Calu3 (cell line): ENCODE measurements at places on chromosomes 2 and 18.
A peak's percentile ranks its signal among the peaks of the same experiment; 100 is the strongest.

GRCh38 chr2:160282063-160282580 lies 82.0 kb upstream of the ITGB6 start:
- no peak for DNase-seq

DNA sequence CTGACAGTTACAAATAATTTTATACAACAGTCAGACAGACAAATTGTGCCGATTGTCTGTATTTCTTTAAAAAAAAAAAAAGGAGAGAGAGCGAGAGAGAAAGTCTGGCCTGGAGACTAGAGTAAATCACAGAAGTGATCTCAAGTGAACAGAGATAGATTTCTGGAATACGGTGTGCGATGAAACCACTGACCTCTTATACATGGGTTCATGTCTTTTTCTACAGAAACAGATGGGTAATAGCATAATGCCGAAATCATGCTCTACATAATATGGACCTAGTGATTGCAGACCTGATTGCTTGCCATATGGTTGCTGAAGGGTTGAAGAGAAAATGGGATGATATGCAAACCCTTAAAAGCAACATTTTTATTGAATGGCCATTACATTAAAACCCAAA lies 403.3 kb upstream of the FANCL start:
- DNase-seq: no peak

- DNase-seq: no peak
Observed at GRCh38 chr18:8844721-8845148, 139.4 kb downstream of the MTCL1 start.

DNA sequence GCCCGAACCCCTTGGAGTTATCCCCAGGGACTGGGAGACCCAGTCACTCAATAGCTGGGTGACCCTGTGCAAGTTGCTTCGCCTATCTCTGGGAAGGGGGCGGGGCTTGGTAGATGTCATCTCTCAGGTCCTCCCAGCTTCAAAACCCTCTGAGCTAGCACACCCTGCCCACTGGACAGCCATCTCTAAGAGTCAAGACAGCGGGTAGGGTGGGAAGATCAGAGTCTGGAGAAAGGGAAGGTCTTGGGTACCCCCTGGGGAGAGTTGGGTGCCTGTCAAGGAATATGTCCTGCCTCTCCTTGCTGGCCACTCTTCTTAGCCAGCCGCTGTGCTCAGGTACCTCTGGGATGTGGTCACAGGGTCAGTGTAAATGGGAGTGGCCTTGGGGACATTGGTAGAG lies 8.0 kb downstream of the GLI2 start:
- DNase-seq: no peak

DNA sequence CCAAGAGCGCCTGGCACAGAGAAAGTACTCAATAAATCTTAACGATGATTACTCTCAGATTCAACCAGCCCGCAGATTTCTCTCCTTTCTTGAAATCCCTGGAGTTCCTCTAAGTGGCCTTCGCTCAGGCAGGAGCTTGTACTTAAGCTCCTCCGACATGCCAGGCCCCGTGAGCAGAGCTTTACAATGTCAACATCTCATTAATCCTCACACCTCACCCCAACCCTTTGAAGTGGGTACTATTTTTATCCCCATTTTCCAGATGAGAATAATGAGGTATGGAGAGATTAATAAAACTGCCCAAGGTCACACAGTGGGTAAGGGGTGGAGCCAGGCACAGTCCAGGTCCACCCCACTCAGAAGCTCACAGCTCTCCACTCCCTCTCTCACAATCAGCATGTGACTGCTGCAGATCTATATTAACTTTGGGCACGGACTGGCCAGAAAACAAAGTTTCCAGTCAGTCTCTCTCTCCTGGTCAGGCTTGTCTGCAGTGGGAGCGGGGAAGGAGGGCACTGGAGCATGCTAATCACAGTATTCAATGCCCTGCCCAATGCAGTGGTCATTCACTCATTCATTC lies 18.0 kb downstream of the DNMT3A start:
- no peak for DNase-seq

GRCh38 chr2:190088917-190089316 lies 26.4 kb upstream of the MSTN start:
- peak; percentile 59 for DNase-seq

DNA sequence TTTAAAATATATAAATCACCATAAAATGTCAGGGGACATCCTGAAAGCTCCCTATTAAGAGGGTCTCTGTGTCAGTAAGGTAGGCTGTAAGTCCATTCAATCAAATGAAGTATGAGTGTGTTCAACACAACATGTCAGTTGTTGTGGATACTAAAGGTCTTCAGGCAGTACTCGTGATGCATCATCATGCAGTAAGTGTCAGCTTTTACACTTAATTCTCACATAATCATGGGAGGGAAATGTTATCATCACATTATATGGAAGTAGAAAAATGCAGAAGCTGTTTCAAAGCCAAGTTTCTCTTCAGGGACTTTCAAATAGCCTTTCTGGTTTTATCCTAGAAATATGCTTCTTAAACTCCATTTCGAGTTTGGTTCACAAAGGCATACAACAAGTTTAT lies 477.1 kb upstream of the ID2 start:
- DNase-seq: no peak

DNA sequence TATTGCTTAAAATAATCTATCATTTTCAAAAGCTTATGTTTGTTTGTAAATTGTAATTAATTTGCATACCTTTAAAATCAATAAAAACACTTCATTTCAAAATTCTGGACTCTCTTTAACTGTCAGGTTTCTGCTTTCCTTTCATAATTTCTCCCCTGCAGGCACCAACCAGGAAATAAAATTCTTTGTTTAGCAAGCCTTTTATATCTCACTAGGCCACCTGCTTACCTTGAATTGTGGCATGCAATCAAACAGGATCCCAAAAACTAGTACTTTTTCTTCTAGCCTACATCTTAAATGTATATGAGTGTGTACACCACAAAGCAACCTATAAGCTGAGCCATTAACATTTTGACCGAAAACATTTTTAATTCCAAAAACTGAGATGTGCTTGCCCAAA lies 233.1 kb downstream of the NR4A2 start:
- DNase-seq: no peak

DNA sequence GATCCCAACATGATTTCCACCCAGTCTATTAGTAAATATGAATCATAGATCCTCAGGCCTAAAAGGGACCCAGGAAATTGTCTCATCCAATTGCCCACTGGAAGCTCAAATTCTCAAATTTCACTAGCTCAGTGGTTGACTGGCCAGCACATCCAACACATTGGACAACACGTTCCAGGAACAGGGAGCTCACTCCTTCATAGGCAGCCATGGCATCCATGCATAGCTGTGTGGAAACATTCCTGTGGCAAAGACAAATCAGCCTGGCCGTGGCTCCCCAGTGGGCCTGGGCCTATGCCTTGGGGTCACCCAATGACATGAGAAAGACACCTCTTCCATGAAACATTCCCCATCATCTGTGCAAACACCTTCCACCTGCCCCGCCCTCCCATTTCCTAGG lies 261.1 kb downstream of the ANAPC1 start:
- DNase-seq: no peak

DNA sequence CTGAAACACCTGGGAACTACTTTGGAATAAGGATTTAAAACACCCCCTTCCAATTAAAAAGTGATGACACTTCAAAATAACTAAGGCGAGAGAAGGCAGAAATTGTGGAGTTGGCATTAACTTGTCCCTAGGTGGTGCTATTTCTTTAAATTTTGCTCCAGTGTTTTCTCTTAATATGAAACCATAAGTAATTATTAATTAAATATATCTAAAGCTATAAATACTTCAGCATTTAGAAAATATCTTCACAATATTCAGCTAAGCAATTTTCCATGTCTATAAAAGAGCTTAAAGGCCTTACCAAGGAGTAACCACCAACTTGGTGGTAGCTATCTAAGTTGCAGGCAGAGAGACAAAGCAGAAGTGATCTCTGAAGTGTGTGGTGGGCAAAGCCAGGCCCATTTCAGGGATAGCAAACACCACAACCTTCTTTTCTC lies 186.8 kb upstream of the PGAP1 start:
- DNase-seq: no peak

- DNase-seq: no peak
Observed at GRCh38 chr2:52475590-52475989, 1292.0 kb upstream of the CHAC2 start.

DNA sequence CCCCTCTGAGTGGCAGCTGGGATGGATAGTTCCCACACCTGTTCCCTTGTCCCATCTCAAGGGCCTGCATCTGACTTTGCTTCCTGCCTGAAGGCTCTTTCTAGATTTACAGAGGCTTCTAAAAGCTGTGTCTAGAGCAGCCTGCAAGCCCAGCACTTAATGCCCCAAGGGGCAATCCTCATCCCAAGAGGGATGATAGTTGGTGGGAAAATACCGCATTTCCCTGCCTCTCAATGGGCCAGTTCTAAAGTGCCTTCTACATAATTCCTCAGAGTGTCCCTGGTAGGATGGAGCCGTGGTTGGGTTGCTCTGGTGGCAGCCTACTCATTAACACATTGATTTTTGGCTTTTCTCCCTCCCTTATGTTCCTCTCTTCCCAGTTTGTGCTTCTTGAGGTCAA lies 29.5 kb downstream of the LAMA3 start:
- DNase-seq: no peak
